ENCODE measurements at places on chromosomes 3 and 15. TPM values are rescaled to one million over a fixed set of nuclear protein-coding genes. Genes with fewer than 3 reads are reported as not detected.

The HRG gene
- not detected for total RNA-seq

The SPTBN5 gene
- 0.36 TPM for total RNA-seq

The PRR20G gene
- not detected for total RNA-seq

The GALNT15 gene
- total RNA-seq, result 7.1 TPM

The CCR1 gene
- total RNA-seq, result 1.1 TPM

The SLC22A14 gene
- 0.29 TPM for total RNA-seq

The DPPA2 gene
- not detected for total RNA-seq

The ROPN1 gene
- total RNA-seq, result not detected

The MYZAP gene
- total RNA-seq, result not detected

The TMEM207 gene
- total RNA-seq, result not detected

The C3orf85 gene
- not detected for total RNA-seq

The PLOD2 gene
- 345 TPM for total RNA-seq

The SEMA3G gene
- total RNA-seq, result under 0.01 TPM

The CLDN18 gene
- total RNA-seq, result not detected

The AADACL2 gene
- not detected for total RNA-seq

The AHSG gene
- not detected for total RNA-seq

The GATM gene
- total RNA-seq, result 0.59 TPM

Data from osteoblast (primary cell).